ENCODE measurements at places on chromosomes 6 and 20.

- no peak for DNase-seq
Observed at GRCh38 chr6:3808199-3808598, 41.0 kb upstream of the FAM50B start.

GRCh38 chr6:17393892-17394631, 667 bp downstream of the CAP2 start:
- DNase-seq = peak; percentile 84

DNA sequence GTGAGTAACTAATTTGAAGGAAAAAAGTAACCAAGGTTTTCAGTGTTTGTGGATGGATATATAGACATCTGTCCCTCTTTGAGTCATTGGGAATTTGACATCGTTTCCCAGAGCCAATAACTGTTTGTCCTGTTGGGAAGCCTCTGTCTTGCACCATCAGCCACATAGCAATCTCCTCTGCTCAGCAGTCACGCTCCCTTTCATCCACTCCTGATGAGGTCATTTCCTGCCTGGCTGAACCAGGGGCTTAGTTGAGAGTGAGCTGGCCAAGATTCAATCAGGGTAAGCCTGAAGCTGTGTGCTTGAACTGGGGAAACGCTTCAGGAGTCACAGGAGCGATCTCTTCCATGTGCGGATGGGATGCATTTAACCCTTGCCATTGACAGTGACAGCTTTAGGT, 121.5 kb upstream of the FOXQ1 start:
- peak; percentile 91 for DNase-seq

- no peak for DNase-seq
Observed at GRCh38 chr6:37479266-37479854, 20.3 kb downstream of the CCDC167 start.

- no peak for DNase-seq
Observed at GRCh38 chr6:157653521-157653920, 169.5 kb upstream of the SNX9 start.

- DNase-seq = peak; percentile 9
Observed at GRCh38 chr6:88166493-88167351, 575 bp upstream of the CNR1 start.

DNA sequence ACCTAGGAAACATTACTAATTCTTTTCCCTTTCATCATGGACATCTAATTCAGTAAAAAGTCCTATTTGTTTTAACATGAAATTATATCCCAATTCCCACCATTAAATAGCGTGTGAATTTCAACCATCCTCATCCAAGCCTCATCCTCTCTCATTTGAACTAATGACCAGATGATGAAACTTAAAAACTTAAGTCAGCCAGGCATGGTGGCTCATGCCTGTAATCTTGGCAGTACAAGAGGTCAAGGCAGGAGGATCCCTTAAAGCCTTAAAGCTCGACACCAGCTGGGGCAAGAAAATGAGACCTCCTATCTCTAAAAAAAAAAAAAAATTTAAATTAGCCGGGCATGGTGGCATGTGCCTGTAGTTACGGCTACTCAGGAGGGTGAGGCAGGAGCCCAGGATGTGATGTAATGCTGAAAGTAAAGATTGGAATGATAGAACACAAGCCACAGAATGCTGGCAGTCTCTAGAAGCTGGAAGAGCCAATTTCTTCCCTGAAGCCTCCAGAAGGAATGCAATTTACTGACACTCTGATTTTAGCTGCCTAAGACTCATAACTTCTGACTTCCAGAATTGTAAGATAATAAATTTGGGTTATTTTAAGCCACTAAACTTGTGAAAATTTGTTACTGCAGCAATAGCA, 27.1 kb upstream of the HAO1 start:
- DNase-seq = peak; percentile 10

DNA sequence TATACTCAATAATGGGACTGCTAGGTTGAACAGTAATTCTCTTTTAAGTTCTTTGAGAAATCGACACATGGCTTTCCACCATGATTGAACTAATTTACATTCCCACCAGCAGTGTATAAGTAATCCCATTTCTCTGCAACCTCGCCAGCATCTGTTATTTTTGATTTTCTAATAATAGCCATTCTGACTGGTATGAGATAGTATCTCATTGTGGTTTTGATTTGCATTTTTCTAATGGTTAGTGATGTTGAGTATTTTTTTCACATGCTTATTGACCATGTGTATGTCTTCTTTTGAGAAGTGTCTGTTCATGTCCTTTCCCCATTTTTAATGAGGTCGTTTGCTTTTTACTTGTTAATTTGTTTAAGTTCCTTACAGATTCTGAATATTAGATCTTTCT, 66.5 kb downstream of the STK4 start:
- no peak for DNase-seq

DNA sequence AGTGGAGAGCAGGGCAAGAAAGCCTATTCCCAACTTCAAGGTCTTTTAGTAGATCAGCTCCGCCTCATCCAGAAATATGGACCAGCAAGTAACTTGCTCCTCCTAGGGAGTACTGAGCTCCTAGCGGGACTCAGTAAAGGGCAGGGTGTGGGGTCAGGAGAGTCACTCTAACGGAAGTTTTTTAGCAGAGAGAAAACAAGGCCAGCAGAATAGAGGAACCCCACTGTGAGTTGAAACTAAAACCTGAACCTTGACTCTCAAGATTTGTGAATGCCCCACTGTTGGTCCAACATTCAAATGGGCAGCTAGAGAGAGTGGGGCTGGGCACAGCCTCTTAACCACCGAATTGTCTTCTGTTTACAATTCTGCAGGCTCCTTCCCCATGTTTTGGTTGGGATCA, 244.8 kb downstream of the FARS2 start:
- DNase-seq = no peak

Data from AG08396 (cell line).